Stimulated activated CD8-positive, alpha-beta memory T cell treated with anti-CD3 and anti-CD28 coated beads, Interleukin-4, amount 100 ng/mL, for 1 hour (primary cell): ENCODE measurements at places on chromosomes 4 and X.

- no peak for DNase-seq
Observed at GRCh38 chr4:54173281-54173912, 55.7 kb upstream of the PDGFRA start.

GRCh38 chr4:133390198-133390855, 241.2 kb downstream of the PCDH10 start:
- DNase-seq = no peak

DNA sequence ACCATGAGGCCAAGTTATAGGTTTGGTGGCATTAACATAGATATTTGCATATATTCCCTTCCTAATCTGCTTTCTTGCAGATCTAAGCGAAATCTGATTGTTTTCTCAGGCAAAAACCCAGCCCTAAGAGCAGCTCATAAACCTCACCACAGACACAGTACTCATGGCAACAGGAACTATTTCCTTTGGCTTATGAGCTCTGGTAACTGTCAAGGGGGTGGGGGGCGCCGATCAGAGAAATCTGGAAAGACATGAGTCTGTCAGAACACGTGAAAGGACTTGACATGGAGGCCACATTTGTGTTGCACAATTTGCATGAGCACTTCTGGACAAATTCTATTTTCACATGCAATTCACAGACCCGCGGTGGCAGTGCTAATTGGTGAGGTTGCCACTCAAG, 83.7 kb downstream of the MGST2 start:
- DNase-seq = no peak

- no peak for DNase-seq
Observed at GRCh38 chr4:164904336-164904735, 27.4 kb downstream of the APELA start.

DNA sequence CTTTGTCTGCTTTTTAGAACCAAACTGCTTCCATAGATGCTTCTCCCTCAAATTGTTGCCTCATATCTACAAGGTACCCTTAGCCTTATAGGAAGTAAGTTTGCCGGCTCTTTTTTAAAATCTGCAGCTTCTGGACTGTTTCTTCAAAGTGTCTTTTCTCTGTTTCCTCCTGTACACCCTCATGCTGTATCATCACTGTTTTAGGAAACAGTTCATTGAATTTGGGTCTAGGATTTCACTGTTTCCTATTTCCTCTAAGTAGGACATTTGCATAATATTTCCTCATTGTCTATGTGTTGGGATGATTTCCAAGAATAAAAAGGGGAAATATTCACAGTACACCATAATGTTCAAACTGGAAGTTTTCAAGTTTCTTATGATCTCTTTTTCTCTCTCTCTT, 43.0 kb downstream of the BANK1 start:
- no peak for DNase-seq

- DNase-seq = no peak
Observed at GRCh38 chr4:102627831-102628523, 126.8 kb downstream of the NFKB1 start.
